ENCODE measurements at places on chromosomes 16 and 17.
A peak's percentile ranks its signal among the peaks of the same experiment; 100 is the strongest.

- no peak for DNase-seq
These were observed 51.1 kb upstream of the MYH2 start for GRCh38 chr17:10600571-10600970.

DNA sequence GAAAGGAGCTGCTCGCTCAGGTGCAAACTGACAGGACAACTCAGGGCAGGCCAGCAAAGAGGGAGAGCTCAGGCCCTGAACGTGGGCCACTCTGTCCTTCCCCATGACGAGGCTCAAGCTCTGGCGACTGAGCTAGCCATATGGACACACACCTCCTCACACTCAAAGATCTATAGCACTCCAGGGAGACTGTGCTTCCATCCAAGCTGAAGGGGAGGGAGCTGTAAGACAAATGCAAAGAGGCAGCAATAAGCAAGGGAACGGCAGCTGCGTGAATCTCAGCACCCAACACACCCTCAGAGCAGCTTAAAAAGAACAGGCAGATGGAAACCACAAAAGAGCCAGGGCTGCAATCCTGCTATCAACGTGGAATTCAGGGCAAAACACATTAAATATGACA, 13.5 kb downstream of the NUDT16L1 start:
- no peak for DNase-seq

- no peak for DNase-seq
These were observed 60.3 kb downstream of the RMI2 start for GRCh38 chr16:11405331-11406176.

DNA sequence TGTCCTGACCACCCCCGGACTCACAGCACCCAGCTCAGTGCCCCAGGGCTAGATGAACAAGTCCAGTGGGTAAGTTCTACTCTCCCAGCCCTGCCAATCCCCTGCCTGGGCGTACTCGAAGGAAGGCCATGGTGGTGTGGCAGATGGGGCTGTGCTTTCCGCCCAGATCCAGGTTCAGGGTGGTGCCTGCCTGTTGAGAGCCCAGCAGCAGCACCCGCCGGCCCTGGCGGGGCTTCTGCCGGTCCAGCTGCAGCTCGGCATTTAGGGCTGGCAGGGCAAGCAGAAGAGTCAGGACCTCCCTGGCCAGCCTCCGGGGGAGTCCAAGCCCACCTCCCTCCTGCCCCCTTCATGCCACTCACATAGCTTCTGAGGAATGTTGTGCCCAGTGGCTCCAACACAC, 9.6 kb downstream of the ITGA2B start:
- no peak for DNase-seq

DNA sequence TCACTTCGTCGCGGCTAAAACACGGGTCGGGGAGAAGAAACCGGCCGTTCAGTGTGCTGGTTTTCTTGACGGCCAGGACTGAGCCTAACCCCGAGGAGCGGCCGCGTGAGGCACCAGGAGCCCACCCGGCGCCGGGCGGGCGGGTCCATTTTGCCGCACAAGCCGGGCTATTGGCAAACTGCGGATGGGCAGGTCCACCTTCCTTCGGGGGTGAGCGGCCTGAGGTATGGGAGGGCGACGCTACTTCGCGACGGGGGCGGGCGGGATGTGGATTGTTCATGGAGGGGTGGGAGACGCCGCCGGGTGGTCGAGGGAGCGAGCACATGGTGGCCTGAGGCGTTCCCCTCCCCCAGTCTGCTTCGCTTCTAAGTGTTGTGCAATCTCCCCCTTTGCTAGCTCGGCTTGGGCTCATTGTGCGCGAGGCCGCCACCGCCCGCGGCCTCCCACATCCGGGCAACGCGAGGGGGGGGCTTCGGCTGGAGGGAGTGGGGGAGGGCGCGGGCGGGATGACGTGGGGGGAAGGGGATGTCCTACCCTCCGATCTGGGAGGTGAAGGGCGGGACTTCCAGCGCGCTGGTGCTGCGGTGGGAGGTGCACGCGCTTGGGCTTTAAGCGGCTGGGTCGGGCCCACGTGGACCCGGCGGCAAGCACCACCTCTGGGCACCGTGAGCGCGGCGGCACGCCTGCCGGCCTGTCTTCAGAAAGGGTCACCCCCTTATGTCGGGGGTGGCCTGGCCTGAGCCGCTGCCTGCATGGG, 5.9 kb upstream of the CD68 start:
- DNase-seq, result peak; percentile 80

GRCh38 chr16:9199311-9199710, 107.9 kb downstream of the HAPSTR1 start:
- no peak for DNase-seq

DNA sequence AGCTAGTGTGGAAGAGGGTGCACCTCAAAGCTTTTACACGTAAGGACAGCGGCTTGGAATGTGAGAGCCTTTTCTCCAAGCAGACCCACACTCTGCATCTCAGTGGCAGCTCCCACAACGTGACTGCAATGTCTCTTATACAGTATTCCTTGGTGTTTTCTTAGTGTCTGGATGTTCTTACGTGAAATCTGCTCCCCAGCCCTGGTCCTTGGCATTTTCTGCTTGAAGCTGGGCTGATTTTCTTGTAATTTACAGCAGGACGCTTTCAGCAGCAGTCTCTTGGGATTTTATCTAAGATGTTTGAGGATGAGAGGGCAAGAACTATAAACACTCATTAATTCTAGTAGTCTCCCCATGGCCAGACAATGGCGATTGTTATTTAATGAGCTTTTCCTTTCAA, 12.1 kb upstream of the POLR3E start:
- DNase-seq, result no peak

GRCh38 chr17:37327341-37328090, 48.3 kb upstream of the C17orf78 start:
- no peak for DNase-seq

DNA sequence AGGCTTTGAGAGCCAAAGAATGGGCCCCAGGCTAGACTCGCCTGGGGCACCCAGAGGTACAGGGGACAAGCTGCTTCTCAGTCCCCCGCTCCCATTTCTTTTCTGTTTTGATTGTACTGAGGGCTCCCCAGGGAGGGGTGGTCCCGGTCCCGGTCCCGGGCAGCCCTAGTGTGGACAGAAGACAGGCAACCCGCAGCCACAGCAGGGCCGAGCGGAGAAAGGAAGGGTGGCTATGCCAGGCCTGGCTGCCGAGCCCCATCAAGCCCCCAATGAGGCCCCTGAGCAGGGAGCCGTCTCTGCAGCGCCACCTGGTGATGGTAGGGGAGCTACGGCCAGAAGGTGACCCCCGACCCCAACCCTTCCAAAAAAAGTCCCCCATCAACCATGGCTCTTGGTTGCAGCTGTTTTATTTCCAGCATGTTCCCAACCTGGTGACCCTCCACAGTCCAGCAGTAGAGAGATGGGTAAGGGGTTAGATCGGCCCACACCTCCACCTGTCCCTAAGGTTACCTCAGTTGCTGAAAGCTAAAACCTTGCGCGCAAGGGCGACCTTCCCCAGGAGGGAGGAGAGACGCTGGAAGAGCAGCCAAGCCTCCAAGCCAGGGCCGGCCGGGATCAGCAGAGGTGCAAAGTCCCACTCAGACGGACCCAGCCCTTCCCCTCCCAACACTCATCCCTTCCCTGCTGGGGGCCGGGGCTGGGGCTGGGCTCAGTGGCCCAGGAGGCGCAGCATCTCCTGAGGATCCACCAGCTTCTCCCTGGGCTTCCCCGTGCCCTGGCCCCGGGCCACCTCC, 2.6 kb upstream of the GRIN2C start:
- no peak for DNase-seq

Measured in NCI-H2171 (cell line).